Endothelial cell of umbilical vein (primary cell): ENCODE measurements at places on chromosomes 4 and X. TPM values are rescaled to one million over a fixed set of nuclear protein-coding genes. Genes with fewer than 3 reads are reported as not detected.
A peak's percentile ranks its signal among the peaks of the same experiment; 100 is the strongest.

The MYL5 gene
- total RNA-seq: 13.4 and 15.5 TPM in 2 replicates

GRCh38 chrX:134544135-134544512 is 84.2 kb downstream of the HPRT1 start:
- H3K36me3 ChIP-seq: peaks cover 8% of the 10 kb centered on the region
- no peak overlapping the region for H3K4me3 ChIP-seq
- peaks cover 29% of the 10 kb centered on the region for H3K4me1 ChIP-seq
- H3K27ac ChIP-seq: no peak overlapping the region
- DNase-seq: no peak

- DNase-seq: no peak
- no peaks in the 10 kb centered on the region for H3K4me1 ChIP-seq
- H3K36me3 ChIP-seq: no peaks in the 10 kb centered on the region
- no peaks in the 10 kb centered on the region for H3K27me3 ChIP-seq
- H3K4me3 ChIP-seq: no peak overlapping the region
- no peak overlapping the region for H3K27ac ChIP-seq
Measured at GRCh38 chr4:85543832-85544231, 68.9 kb downstream of the ARHGAP24 start.

The LRP2BP gene
- total RNA-seq: 0.32 and 0.53 TPM in 2 replicates

DNA sequence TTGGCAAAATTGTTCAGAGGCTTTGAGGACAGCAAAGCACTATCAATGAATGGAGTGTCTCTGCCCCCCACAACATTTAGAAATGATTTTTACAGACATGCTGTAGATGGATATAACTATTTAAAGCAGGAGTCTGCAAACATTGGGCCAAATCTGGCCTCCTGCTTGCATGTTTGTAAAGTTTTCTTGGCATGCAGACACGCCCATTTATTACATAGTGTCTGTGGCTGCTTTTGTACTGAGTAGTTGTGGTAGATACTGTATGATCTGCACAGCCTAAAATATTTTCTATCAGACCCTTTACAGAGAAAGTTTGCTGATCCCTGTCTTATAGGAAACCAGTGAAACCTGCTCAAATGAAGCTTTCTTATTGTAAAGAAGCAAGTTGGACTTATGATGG is 45.5 kb upstream of the PHEX start:
- no peak overlapping the region for H3K27ac ChIP-seq
- no peaks in the 10 kb centered on the region for H3K27me3 ChIP-seq
- peaks cover 6% of the 10 kb centered on the region for H3K36me3 ChIP-seq
- H3K4me1 ChIP-seq: no peaks in the 10 kb centered on the region
- no peak overlapping the region for H3K4me3 ChIP-seq

The MAGEA1 gene
- not detected in 2 replicates for total RNA-seq

DNA sequence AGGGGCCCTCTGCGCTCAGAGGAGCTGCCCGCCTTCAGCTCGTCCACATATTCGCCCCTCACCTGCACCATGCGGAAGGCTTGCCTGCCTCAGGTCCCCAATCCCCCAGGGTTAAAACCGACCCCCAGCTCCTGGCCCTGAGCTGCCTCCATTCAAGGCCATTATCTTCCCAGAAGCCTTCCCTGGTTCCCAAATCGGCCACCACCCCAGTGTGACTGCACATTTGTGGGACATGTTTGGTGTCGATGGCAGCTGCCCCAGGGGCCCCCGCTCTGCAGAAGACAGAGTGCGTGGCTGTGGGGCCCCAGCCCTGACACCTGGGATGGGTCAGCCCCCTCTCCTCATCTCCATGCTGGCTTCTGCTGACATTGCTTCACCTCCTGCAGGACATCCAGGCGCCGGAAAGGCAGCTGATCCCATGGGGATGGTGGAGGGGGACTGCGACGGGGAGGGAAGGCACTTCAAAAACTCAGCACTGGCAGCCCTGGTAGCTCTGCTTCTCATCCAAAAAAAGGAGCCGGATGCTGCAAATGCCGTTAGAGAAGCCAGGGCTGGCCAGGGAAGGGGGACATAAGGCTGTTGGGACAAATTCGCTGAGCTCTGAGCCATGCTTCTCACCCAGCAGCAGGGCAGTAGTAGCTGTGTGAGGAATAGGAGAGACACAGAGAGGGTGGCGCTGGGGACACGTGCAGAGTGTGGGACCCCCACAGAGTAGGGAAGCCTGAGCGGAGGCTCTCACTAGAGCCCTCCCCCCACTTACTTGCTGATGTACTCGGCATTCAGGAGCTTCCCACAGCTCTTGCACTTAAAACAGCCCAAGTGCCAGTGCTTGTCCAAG is 78.5 kb downstream of the ABLIM2 start:
- no peaks in the 10 kb centered on the region for H3K36me3 ChIP-seq
- no peak for DNase-seq
- H3K27ac ChIP-seq: no peak overlapping the region
- H3K4me3 ChIP-seq: no peak overlapping the region

The PALLD gene
- 47.9 and 48.2 TPM in 2 replicates for total RNA-seq

GRCh38 chrX:109537324-109537665 is 651 bp downstream of the NXT2 start:
- H3K36me3 ChIP-seq: no peaks in the 10 kb centered on the region
- no peaks in the 10 kb centered on the region for H3K27me3 ChIP-seq
- peak overlapping the region; percentile 89 for H3K27ac ChIP-seq
- no peak for DNase-seq

- peak overlapping the region; percentile 75 for H3K27ac ChIP-seq
- DNase-seq: peak; percentile 91
- H3K27me3 ChIP-seq: no peaks in the 10 kb centered on the region
Measured at GRCh38 chrX:151902813-151903591, 9.7 kb upstream of the MAGEA4 start.

- no peaks in the 10 kb centered on the region for H3K27me3 ChIP-seq
- no peak overlapping the region for H3K4me3 ChIP-seq
- peaks cover 21% of the 10 kb centered on the region for H3K4me1 ChIP-seq
- H3K27ac ChIP-seq: no peak overlapping the region
- H3K36me3 ChIP-seq: no peaks in the 10 kb centered on the region
Measured at GRCh38 chrX:72057849-72058248, 73.9 kb downstream of the RTL5 start.

DNA sequence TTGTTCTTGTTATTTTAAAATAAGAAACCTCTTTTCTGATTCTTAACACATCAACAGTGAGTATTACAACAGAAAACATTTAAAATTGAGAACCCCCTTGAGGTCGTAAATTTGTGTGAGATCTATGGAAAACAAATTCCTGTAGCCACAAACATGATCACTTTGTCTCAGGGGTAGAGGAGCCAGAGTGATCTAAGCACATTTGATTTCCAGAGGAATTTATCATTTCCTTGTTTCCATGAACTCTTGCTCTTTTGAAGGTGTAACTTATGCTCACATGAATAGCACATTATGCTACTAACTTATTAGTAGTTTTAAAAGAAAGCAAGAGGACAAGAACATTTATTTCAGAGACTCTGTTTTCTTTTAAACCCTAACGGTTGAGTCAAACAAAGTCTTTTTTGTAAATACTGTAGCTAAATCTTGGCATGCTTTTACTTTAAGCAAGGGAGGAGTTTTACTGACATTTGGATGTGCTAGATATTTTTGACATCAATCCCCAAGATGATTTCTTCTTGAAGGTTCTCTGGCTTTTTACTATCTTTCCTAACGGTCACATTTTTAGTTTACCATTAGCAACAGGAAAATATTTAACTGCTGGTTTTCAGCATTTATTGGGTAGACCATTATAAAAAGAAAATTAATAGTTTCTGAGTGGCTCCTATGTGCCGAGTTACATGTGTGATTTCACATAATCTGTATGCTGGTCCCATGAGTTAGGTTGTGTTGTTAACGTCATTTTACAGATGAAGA is 27.9 kb upstream of the ZCCHC12 start:
- peak; percentile 53 for DNase-seq
- no peak overlapping the region for H3K4me3 ChIP-seq
- H3K27ac ChIP-seq: peak overlapping the region; percentile 23
- peaks cover 8% of the 10 kb centered on the region for H3K4me1 ChIP-seq
- H3K36me3 ChIP-seq: no peaks in the 10 kb centered on the region

The SPANXN3 gene
- not detected in 2 replicates for total RNA-seq

DNA sequence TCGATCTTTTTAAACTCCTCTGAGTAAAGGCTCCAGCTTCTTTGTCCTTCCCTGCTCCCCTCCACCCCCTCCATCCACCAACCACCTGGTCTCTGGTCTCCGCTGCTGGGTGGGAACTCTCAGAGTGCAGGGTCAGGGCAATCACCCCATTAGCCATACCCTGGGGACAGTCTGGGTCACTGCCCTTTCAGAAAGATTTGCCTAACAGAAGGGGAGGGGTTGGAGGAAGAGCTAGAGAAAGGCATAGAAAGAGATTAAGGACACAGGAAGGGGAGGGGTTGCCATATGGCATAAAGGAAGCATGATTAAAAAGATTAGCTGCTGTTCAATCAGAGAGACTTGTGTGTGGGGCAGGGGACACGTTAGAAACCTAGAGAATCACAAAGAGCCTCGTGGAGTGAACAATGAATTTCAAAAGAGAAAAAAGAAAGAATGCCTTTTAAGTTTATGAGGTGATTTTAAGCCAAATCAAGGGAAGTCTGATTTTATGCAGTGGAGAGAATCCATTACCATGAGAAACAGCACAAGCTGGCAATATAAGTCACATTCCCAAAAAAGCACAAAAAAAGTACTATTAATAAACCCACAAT is 115.5 kb upstream of the ACSL4 start:
- no peaks in the 10 kb centered on the region for H3K27me3 ChIP-seq
- H3K36me3 ChIP-seq: no peaks in the 10 kb centered on the region
- H3K4me3 ChIP-seq: no peak overlapping the region
- no peaks in the 10 kb centered on the region for H3K4me1 ChIP-seq
- DNase-seq: peak; percentile 3

- no peak overlapping the region for H3K4me3 ChIP-seq
- H3K27ac ChIP-seq: no peak overlapping the region
- DNase-seq: no peak
- H3K4me1 ChIP-seq: no peaks in the 10 kb centered on the region
Measured at GRCh38 chr4:21991050-21991449, 42.5 kb upstream of the KCNIP4 start.

DNA sequence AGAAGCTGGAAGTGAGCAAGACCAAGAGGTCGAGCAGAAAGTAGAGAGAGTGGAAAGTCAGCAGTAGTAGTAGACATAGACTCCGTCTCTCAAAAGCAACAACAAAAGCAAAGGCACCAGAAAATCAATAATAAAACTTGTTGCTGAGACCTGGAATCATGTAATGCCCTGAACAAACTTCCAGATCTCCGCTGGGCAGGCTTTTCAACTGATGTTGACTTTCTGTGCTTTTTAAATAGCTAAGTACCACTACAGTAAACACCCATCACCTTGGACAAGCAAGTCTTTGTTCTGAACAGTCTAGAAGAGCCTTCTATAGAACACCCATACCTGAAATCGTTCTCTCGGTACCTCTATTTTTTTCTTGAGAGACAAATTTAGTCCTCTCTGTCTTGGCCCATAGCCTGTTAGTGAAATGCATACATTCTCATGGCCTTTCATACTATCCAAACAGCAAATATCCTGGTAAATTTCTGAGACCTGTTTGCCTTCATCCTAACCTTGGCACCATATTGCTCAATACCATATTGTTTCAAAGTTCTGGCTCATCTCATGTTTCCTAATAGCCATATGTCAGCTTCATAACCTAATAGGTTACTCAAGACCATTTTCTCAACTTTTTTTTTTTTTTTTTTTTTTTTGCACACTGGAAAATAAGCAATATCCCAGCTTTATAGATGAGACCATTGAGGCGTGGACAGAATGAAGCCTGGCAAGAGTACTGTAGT is 200.6 kb upstream of the RBPJ start:
- H3K4me1 ChIP-seq: no peaks in the 10 kb centered on the region
- H3K36me3 ChIP-seq: no peaks in the 10 kb centered on the region
- H3K27ac ChIP-seq: no peak overlapping the region
- H3K4me3 ChIP-seq: no peak overlapping the region
- H3K27me3 ChIP-seq: no peaks in the 10 kb centered on the region
